ENCODE measurements at places on chromosomes 1 and 21. TPM values are rescaled to one million over a fixed set of nuclear protein-coding genes. Genes with fewer than 3 reads are reported as not detected.

The CELA2A gene
- not detected for total RNA-seq

DNA sequence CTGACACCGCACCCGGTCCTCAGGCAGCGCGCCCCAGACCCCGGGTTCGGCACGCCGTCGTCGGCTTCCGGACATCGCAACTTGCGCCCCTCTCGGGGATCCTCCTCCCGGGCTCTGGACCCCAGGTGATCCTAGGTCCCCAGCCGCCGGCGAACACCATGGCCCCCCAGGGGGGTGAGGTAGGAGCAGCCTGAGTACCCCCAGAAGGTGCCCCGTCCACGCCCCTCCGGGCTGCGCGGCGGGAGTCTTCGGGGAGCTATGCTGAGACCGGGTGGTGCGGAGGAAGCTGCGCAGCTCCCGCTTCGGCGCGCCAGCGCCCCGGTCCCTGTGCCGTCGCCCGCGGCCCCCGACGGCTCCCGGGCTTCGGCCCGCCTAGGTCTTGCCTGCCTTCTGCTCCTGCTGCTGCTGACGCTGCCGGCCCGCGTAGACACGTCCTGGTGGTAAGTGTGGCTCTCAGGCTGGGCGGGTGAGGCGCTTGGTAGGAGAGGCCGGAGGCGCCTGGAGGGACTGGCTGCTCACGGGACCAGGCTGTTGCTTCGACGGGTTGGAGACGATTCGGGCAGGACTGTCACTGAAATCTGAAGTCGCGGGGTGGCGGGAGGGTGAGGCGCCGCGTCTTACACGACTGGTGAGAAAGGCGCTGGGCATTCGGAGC, 367 bp downstream of the WNT2B start:
- no peak for DNase-seq

DNA sequence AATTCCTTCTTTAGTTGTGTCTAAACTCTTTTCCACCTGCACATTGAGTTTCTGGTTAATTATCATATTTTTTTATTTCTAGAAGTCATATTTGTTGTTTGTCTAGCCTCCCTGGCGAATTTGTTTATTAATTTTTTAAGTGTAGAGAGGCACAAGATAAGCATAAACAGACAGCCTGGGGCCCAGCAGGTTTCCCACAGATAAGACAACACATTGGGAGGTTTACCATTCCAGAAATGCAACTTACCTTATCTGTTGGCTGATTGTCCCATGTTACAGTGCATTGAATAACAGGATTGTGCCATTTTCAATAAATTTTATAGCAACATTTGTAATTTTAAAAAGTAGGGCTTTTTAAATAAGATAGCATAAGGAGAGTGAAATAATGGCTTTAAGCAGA, 34.9 kb downstream of the COG2 start:
- DNase-seq: no peak

GRCh38 chr1:155864393-155864792, 5.0 kb downstream of the SYT11 start:
- peak; percentile 68 for DNase-seq

GRCh38 chr1:203754455-203754864, 10.5 kb upstream of the LAX1 start:
- DNase-seq: no peak

The VAV3 gene
- total RNA-seq: 0.18 TPM

DNA sequence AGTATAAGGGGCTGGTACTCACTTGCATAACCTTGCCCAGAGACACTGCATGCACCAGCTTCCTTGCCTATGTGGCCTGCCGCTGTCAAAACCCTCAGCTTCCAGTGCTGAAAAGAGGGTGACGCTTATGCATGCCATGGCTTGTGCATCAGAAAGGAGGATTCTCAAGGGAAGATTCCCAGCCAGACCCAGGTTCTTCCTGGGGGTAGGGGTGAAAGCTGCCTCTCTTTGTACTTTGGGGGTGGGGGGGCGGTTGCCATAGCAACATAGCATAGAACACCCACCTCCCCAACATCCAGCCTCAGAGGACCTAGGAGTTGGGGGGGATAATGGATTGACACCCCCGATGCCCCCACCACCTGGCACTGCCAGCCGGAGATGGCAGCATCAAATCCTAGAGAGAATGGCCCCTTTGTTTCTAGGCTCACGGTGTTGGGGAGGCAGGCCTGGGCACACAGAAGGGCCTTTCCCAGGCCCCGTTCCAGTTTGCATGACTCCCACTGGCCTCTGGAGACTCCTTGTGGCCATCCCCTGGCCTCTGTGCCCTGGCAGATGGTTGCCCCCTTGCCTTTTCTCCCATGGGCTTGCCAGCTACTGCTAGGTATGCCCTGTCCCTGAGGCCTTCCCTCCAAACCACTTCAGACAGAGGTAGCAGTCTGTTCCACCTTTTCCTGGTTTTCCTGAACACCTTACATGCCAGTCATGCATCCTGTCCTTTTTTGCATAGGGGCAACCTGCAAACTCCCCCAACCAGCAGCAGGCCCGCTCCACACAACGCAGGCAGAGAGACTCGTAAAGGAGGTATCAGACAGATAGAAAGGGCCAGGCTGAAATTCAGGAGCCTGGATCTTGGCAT, 44.6 kb downstream of the RHBG start:
- no peak for DNase-seq

The NPPB gene
- not detected for total RNA-seq

The NCSTN gene
- total RNA-seq: 60.2 TPM

Measured in IMR-90 (cell line).